ENCODE measurements at places on chromosomes 12 and 14.

DNA sequence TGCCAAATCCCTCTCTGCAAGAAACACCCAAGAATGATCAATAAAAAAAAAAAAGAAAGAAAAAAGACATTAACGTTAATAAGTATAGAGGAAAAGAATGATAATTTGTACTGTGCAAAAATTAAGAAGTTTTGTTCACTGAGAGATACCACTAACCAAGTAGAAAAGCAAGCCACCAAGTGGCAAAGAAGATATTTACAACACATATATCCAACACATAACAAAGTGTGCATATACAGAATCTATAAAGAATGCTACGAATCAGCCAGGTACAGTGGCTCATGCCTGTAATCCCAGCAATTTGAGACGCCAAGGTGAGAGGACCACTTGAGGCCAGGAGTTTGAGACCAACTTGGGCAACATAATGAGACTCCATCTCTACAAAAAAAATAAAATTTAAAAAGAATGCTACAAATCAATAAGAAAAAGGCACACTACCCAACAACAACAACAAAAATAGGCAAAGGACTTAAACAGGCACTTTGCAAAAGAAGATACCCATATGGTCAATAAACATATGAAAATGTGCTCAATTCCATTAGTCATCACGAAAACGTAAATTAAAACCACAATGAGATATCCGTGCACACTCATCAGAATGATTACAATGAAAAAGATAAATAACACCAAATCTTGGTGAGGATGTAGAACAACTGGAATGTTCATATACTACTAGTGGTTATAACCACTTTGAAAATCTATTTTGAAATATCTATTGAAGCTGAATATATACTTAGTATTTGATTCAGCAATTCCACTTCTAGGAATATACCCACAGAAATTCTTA is 19.8 kb downstream of the GALNT4 start:
- no peak for DNase-seq

- peak; percentile 40 for DNase-seq
Measured at GRCh38 chr14:47674148-47674542, 1.3 kb downstream of the MDGA2 start.

- DNase-seq = no peak
Measured at GRCh38 chr12:71551529-71551928, 111.9 kb downstream of the LGR5 start.

- DNase-seq = no peak
Measured at GRCh38 chr14:76531821-76532318, 155.9 kb downstream of the ESRRB start.

DNA sequence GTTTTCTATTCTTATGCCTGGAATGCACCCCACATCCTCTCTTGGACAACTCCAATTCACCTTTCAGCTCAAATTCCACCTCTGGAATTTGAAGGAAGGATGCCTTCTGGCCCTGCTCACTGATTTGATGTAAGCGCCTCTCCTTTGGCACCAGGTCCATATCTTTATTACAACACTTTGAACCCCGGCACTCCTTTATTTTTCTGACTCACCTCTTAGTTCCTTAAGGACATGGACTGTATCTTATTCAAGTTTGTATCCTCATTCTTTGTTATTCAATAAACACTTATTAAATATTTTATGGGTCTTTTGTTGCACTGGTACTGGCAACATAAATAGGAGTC is 3.1 kb downstream of the GALC start:
- DNase-seq = no peak

DNA sequence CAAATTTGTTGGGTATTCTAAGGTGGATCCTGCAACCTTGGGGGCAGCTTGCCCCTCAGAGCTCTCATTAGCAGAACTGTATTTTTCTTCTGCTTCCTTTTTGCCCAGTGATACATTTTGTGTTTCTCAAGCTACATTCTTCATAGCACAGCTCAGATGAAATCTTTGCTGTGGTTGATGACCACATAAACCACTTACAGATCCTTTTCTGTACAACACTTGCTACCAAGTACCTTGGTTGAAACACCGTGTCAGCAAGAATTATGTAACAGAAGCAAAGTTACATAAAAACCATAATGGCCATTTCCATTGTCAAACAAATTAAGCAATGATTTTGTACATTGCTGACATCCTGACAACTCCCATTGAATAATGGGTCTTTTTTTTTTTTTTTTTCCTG is 9.7 kb upstream of the PLBD1 start:
- no peak for DNase-seq

Data from iPS-NIHi11 (cell line).